ENCODE measurements at places on chromosomes 1 and 21. TPM values are rescaled to one million over a fixed set of nuclear protein-coding genes. Genes with fewer than 3 reads are reported as not detected.

Gene LIN9
- 16.1 TPM for total RNA-seq

Gene C1orf53
- total RNA-seq: 20.4 TPM

Gene RBM11
- not detected for total RNA-seq

Gene RPE65
- total RNA-seq: not detected

Gene DEPDC1
- 62.6 TPM for total RNA-seq

Gene ADAM30
- total RNA-seq: not detected

Gene TMEM200B
- 3.5 TPM for total RNA-seq

Gene PTPN22
- 1.7 TPM for total RNA-seq

Gene LCE2B
- not detected for total RNA-seq

Gene SELE
- total RNA-seq: not detected

Gene NGF
- 9.7 TPM for total RNA-seq

Gene ZC3H12A
- 8.6 TPM for total RNA-seq

Gene LCE1E
- total RNA-seq: not detected

Gene HENMT1
- total RNA-seq: not detected

Gene PCNX2
- 14.9 TPM for total RNA-seq

Gene CDC14A
- 5.2 TPM for total RNA-seq

Gene TFF1
- total RNA-seq: not detected

Gene LYST
- 12.2 TPM for total RNA-seq

Gene ATAD3C
- not detected for total RNA-seq

Gene SLAMF6
- total RNA-seq: not detected

Gene FAM177B
- total RNA-seq: not detected

Gene SMIM34
- total RNA-seq: not detected

Gene TENT5C
- total RNA-seq: 4.5 TPM

Gene CC2D1B
- total RNA-seq: 20.8 TPM

Gene FCMR
- 3.5 TPM for total RNA-seq

Gene KIAA1614
- total RNA-seq: 1.9 TPM

Gene HTR1D
- total RNA-seq: 0.39 TPM

Gene ARHGEF16
- 0.59 TPM for total RNA-seq

Gene TTC39A
- total RNA-seq: 0.67 TPM

Gene TMEM39B
- 13.9 TPM for total RNA-seq

Gene CCDC185
- not detected for total RNA-seq

Gene MLLT11
- 43.2 TPM for total RNA-seq

Gene TSPAN1
- 0.47 TPM for total RNA-seq

Gene F13B
- not detected for total RNA-seq

Gene CD53
- 0.30 TPM for total RNA-seq

Gene PDC
- total RNA-seq: not detected

Gene HAO2
- not detected for total RNA-seq

Gene SHE
- total RNA-seq: not detected
